ENCODE measurements at places on chromosomes 6 and 20.

- no peak for DNase-seq
These were observed 27.4 kb downstream of the ZC3H12D start for GRCh38 chr6:149457316-149457884.

GRCh38 chr20:24098886-24099285, 110.3 kb upstream of the GGTLC1 start:
- DNase-seq: no peak

- no peak for DNase-seq
These were observed 528.7 kb upstream of the RNF217 start for GRCh38 chr6:124433387-124434160.

DNA sequence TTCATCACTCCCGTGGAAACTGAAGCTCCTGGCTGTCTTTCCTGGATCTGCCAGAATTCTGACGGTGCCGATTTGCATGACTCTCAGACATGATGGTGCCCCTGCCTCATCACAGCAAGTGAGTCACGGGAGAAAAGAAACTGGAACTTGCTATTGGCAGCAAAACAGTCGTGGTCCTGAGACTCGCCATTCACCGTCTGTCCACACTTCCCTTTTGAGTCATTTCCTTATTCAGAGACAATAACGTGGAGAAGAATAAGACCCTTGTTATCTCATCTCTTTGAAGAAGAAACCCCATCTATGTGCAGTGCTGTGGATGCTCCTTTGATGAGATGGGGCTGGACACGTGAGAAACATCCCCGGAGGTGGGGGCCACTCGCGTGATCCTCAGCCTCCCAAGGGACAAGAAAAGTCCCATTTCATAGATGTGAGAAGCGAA, 4.2 kb downstream of the GPR31 start:
- DNase-seq: no peak

DNA sequence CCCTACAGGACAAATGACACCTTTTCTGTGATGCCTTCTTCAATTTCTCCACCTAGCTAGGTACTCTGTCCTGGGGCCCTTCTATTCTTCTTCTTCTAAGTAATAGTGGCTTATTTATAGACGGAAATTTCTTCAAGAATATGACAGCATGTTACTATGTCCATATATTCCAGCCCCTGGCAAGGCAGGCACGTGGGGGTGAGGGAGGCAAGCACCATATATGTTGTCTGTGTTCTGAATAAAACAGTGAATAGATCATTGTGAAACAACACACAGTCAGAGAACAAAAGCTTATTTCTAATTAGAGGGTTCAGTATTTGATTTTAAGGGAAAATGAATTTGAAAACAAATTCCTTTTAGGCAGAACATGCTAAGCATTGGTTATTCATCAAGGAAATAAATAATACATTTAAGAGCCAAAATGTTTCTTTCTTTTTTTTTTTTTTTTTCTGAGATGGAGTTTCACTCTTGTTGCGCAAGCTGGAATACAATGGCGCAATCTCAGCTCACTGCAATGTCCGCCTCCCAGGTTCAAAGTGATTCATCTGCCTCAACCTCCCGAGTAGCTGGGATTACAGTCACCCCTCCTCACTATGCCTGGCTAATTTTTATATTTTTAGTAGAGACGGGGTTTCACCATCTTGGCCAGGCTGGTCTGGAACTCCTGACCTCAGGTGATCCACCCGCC, 6.2 kb downstream of the HEBP2 start:
- DNase-seq: no peak

GRCh38 chr6:170174124-170174770, 116.6 kb downstream of the DLL1 start:
- no peak for DNase-seq

GRCh38 chr6:44291841-44292240, 21.3 kb downstream of the AARS2 start:
- no peak for DNase-seq

- DNase-seq: no peak
These were observed 26.7 kb downstream of the KAT14 start for GRCh38 chr20:18164356-18164755.

GRCh38 chr20:56776345-56776744, 147.2 kb downstream of the TFAP2C start:
- no peak for DNase-seq

GRCh38 chr6:70221715-70222438, 81.0 kb downstream of the COL9A1 start:
- DNase-seq: no peak

Measured in T47D (cell line).